ENCODE measurements at places on chromosomes 5 and 9.

DNA sequence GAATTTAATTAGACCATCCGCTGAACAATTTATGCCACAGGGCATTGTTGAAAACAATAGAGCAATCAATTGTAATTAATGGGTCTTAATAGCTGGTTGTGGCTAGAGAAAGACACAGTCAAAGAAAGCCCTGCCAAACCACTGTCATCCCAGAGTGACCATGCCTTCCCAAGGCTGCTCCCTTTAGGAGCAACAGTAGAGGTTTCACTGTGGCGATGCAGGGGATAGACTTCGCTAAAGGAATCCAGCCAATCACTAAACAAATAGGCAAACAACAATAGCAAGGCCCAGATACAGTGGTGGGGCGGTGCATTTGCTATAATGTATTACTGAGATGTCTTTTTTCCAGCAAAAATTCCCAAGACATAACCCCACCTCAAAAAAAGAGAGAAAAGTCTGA is 87.8 kb upstream of the SLC27A6 start:
- DNase-seq, result no peak

DNA sequence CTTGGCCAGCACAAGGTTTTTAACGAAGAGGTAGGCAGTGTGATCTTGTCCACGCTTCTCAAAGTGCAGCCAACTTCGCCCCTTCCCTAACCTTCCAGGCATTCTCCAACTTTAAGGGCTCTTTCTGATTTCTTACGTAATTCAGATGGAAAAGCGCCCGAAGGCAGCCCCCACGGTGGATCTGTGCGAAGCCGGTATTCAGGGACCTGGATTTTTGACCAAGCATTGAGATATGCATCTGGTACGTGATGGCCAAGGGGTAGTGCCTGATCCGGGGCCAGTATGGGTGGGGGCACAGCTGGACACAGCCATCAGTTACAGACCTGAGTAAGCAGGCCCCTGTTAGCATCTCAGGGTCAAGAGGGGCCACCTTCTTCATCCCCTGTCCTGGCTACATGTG is 80.0 kb downstream of the AMBP start:
- DNase-seq, result no peak

GRCh38 chr9:130472184-130472705 is 27.5 kb downstream of the ASS1 start:
- no peak for DNase-seq

DNA sequence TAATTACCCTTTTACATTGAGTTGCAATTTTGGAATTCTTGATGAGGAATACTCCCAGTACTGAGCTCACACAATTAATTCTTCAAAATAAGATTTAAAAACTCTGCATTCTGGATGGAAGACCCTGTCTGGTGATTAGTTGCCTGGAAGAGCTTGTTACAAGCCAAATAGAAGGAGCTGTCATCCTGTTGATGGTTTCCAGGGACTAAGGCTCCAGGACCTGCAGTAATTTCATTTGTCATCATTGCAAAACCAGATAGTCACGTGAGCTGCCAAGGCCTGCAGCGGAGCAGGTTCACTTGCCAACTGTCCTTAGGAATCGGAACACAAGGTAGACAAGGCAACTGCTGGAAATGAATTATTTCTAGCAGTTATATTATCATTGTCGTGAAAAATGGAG is 597.7 kb downstream of the CCDC171 start:
- DNase-seq, result no peak

- no peak for DNase-seq
These were observed 4.5 kb upstream of the PCDH1 start for GRCh38 chr5:141882594-141883183.

GRCh38 chr5:38400365-38400764 is 142.0 kb downstream of the EGFLAM start:
- DNase-seq, result no peak

- DNase-seq, result no peak
These were observed 28.7 kb upstream of the AIF1L start for GRCh38 chr9:131067625-131068024.

DNA sequence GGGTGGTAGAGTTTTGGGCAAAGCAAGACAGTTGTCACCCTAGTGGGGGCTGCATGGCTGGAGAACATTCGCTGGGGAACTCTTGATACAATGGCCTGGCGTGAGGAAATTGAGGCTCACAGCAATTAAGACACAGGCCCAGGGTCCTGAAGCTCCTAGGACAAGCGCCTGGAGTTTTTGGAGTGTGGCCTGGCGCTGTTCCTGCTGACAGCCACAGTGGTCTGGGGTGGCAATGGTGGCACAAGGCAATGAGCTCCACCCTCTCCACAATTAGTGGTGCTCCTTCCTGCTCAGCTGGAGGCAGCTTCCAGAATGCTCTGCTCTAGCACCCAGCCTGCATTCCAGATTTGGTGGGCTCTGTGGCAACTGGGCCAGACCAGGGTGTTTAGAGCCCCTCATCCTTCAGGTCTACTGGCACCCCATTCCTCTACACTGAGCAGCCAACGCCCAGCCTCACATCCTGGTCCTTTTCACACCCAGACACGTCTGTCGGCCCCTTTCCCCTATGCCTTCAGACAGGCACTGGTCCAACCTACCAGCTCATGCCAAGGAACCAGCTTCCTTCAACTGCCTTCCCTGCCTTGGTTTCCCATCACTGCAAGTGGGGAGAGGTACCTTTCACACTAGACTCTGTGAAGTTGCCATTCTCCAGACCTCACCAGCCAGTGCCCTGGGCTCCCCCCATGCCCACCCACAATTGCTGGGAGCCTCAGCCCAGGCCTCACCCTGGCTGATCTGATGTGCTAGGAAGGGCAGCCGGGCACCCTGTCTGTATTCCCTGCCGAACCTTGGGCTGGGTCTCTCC is 138.1 kb upstream of the COL5A1 start:
- DNase-seq, result no peak

- no peak for DNase-seq
These were observed 19.6 kb downstream of the SIL1 start for GRCh38 chr5:139178589-139178917.

DNA sequence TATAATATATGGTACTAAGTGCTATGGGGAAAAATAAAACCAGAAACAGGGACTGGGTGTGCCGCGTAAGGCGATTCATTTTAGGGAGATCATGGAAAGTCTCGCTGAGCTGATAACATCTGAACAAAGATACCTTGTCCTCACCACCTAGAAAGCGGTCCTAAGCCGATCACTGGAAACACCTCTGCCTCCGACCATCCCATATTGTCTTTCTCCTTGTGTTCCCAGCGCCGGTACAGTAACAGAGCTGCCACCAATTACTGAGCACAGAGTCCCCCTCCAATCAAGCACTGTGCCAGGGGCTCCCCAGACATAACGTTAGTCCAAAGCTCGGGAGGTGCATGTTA is 704 bp downstream of the CCDC112 start:
- no peak for DNase-seq

DNA sequence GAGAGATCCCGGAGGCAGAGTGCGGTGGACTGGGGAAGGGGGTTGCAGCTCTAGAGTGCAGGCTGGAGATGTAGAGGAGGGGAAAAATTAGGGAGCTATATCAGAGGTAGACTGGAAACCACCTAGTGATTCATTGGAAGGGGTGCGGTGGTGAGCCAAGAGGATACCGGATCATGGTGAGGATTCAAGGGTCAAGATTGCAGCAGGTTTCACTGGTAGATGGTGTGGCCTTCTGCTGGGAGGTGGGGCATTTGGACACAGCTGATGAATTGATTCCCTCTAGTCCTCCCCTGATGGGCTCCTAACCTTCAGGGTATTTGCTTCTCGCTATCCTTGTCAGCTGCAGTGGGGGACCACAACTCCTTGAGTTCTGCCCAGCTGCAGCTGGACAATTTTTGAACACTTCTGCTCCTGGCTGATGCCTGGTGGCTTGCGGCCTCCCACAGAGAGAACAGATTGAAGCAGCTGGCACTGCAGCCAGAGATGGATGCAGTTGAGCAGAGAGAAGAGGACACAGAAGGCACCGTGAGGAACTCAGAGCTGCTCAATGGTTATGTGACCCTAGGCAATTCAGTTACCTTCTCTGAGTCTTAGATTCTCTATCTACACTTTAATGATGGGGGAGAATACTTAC is 134.4 kb upstream of the ABCA1 start:
- no peak for DNase-seq

DNA sequence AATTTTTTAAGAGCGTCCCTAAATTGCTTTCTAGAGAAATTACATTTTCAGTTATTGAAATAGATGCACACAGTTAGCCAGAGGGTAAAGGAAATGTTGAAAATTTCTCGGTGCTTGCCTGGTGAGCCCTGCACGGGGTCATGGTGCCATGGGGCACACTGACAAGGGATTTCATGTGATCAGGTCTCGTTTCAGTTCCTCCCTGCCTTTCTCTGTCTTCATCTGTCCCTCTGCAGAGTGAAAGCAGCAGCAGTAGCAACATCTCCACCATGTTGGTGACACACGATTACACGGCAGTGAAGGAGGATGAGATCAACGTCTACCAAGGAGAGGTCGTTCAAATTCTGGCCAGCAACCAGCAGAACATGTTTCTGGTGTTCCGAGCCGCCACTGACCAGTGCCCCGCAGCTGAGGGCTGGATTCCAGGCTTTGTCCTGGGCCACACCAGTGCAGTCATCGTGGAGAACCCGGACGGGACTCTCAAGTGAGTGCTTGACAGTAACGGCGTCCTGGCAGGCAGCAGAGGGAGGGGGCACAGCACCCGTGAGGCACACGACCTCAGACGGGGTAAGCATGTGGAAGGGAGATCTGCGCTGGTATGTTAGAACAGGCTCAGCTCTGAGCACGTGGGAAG is 89.1 kb upstream of the OTULINL start:
- DNase-seq, result no peak

DNA sequence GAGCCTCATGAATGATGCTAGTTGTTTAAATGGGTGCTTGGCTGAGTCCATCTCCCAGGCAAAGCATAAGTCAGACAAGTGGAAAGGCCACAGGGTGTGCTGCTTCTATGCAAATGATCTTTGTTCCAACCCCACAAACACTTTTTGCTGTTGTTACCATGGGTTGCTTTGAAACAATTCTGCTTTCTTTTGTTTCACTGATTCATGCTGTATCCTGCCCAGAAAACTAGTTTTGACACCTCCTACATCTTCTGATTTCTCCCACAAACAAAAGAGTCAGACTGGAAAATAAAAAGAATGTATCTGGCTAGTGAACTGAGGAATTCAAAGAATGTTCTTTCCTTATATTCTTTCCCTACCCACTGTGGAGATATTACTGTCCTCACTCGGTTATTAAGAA is 298.6 kb downstream of the DIRAS2 start:
- DNase-seq, result no peak

GRCh38 chr5:84419742-84420141 is 35.1 kb upstream of the EDIL3 start:
- DNase-seq, result no peak

GRCh38 chr9:106857811-106858470 is 5.0 kb upstream of the ZNF462 start:
- DNase-seq, result no peak

DNA sequence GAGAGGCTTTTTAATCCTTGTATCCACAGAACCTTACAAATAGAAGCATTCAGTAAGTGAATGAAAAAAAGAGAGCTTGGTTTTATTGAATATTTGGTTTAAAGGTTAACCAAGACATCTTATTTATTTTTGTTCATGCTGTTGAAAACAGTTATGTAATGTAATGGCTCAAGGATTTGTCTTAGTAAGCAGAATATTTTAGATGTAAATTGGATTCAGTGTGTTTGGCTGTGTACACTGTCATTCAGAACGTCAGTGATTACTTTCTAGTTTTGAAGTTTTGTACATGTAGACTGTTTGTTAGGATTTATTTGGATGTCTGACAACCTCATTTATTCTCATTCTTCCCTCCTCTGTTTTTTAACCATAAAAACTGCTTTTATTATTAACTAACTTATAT is 31.3 kb downstream of the KCNN2 start:
- DNase-seq, result no peak

DNA sequence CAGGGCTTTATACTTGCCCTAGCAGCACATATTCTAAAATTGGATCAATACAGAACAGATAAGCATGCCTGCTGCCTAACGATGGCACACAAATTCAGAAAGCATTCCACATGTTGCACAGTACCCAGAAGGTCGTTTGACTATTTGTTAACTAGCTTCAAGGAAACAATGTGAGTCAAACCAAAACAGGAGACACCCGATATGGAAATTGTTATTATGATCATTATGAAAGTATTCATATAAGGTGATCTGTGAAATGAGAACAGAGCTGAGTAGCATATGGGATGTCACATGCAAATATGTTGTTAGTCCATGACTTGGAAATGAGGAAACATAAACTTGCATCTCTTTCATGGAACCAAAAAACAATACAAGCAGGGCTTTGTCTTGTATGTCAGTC is 56.3 kb upstream of the BICD2 start:
- no peak for DNase-seq

DNA sequence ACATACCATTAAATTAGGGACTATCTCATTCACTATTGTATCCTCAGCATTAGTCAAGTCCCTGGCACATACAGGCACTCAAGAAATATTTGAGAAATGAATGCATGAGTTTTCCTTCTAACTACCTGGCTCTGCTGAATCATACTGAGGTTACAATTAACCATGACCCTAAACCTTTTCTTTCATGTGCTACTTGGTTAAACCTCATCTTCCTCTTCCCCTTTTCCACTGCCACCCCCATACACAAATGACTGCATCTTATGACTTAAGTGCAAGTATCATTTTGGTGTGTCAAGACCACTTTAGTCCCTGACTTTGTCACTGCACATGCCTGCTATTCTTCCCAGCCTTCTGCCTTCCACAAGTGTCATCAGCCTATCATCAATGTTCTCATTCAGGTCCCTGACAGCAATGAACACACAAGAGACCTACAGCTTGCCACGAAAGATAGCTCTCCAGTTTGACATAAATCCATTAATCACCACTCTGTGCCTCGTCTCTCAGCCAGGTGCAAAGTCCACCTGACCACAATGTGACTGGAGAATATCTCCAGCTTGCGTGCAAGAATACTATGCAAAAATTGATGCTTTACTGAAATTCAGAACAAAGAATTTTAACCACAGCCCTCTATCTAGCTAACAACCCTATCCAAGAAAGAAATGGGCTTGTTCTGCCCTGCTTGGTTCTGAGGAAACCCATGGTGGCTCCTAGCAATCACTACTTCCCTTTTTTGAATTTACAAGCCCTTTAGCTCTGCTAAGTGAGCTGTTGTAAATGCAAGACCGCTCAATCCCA is 74.5 kb downstream of the MAPKAP1 start:
- no peak for DNase-seq

GRCh38 chr5:24226479-24226878 is 418.3 kb downstream of the CDH10 start:
- no peak for DNase-seq

DNA sequence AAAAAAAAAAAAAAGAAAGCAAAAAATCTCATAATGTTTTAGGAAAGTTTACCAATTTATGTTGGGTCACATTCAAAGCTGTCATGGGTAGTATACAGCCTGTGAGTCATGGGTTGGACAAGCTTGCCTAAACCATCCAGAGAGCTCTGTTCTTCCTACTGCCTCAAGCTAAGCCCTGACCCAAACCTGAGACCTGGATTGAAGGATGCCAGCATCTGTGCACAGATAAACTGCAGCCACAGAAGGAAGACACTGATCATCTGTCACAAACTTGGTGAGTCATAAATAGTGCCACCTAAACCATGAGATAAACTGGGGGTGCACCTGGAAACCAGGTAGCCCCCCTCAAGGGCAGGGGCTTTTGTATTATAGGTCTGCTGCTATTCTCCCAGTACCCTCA is 31.0 kb downstream of the CSF2 start:
- DNase-seq, result no peak

GRCh38 chr5:163473635-163474243 is 13.3 kb downstream of the HMMR start:
- DNase-seq, result no peak

- no peak for DNase-seq
These were observed 107.6 kb downstream of the FBXW11 start for GRCh38 chr5:171898879-171899278.

GRCh38 chr9:89174291-89174690 is 4.3 kb downstream of the SHC3 start:
- no peak for DNase-seq

Data from stimulated activated CD8-positive, alpha-beta memory T cell treated with anti-CD3 and anti-CD28 coated beads, Interleukin-2, amount 100 ng/mL, for 1 hour (primary cell).